ENCODE measurements at places on chromosomes 13 and 19.

GRCh38 chr13:79541426-79542049, 60.6 kb downstream of the NDFIP2 start:
- peak; percentile 81 for DNase-seq

DNA sequence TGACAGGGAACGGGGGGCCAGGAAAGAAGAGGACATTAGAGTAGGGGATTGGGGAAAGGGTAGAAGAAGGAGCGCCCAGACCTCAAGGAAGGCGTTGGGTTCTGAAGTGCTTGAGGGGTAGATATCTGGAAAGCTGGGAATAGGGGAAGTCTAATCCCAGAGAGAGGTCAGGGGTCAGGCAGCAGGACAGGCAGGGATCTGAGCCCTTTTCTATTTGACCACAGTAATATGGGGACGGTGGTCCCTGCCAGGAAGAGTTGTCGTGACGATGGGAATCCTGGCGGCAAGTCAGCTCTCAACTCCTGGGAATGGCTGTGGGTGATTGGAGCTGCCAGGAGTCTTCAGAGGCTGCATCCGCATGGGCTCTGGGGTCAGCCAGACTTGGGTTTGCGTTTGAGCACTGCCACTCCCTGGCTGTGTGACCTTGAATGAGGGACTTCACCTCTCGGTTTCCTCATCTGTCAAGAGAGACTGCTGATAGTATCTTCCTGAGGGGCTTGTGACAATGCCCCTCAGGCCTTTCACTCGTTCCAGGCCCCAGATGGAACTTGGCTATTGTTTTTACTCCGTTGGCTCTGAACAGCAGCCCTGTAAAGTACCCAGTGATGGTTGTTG, 1.3 kb downstream of the AP2A1 start:
- no peak for DNase-seq

- DNase-seq = no peak
These were observed 2.5 kb upstream of the PRAM1 start for GRCh38 chr19:8504919-8505318.

DNA sequence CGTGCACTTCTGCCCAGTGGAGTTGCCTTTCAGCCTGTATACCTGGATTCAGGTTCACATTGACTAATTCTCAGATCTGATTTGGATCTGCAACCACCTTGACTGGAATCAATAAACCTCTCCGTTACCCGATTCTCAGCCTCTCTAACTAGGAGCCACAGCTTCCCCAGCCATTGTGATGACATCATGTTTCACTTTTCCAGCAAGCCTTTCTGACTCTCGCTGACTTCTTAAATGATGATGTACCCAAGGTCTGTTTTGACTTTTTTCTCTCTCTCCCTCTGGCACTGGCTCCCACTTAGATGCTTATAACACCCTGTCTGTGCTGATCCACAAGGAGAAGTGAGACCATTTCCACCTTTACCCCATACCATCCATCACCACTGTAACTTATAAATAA, 13.5 kb upstream of the FAM124A start:
- no peak for DNase-seq

GRCh38 chr13:113457510-113457909, 4.2 kb upstream of the ADPRHL1 start:
- DNase-seq = no peak

DNA sequence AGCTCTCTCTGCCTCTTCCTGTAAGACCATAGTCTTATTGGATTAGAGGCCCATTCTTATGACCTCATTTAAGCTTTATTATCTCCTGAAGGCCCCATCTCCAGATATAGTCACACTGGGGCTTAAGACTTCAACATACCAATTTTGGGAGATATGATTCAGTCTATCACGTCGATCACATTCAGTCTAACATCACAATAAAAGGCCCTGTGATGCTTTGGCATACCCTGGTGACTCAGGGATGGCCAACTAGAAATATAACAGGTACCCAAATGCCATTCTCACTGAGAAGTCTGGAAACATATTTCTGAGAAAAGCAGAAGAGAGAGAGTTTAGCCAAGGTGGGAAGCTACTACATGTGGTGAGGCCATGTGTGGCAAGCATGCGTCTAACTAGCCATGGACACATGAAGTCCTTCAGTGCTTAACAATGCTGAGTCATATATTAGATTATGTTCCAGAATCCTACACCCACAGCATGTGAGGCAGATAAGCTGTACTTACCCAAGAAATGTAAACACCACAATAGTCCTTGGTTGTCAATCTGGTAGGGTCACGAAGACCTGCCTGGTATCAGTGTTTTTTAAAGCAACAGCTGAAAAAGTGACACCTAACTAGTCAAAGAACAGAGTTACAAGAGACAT, 485.1 kb downstream of the FOXO1 start:
- no peak for DNase-seq

GRCh38 chr13:64817691-64818090, 2412.4 kb downstream of the PCDH9 start:
- DNase-seq = no peak

DNA sequence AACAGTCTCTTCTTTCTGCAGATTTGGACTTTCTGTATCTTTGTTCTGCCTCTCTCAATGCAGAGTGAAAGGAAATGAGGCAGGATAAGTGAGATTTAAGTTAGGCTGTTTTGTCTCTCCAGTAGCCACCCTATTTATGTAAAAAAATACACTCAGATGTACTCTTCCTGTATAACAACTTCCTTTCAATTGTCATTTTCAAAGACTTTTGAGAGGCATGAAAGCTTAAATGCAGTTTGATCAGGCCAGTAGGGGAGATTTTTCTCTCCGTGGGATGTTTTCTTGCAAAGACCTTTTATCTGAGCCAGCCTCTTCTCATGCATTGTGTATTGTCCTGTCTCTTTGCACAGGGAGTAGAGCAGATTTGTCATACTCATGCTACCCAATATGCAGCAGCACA, 166.8 kb downstream of the SLITRK5 start:
- DNase-seq = no peak

DNA sequence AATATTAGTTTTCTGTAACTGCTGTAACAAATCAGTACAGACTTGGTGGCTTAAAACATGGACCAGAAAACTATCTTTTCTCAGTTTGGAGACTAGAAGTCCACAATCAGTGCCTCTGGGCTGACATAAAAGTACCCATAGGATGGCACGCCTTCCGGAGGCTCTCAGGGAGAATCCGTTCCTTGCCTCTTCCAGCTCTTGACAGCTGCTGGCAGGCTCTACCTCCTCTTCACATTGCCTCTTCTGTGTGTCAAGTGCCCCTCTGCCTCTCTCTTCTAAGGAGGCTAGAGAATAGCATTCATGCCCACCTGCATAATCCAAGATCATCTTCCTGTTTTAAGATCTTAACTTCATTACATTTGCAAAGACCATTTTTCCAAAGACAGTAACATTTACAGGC, 1194.2 kb downstream of the EFNB2 start:
- no peak for DNase-seq

GRCh38 chr13:102945324-102945815, 99.5 kb downstream of the ERCC5 start:
- DNase-seq = no peak
